ENCODE measurements at places on chromosomes 3 and 15. TPM values are rescaled to one million over a fixed set of nuclear protein-coding genes. Genes with fewer than 3 reads are reported as not detected.

Gene HRG
- not detected for total RNA-seq

Gene SNX4
- total RNA-seq = 54.8 TPM

Gene NR2C2
- total RNA-seq = 43.7 TPM

Gene ALDH1L1
- total RNA-seq = 281 TPM

Gene WDR72
- total RNA-seq = not detected

Gene MAP1A
- 16.6 TPM for total RNA-seq

Gene NPRL2
- 17.4 TPM for total RNA-seq

Gene AHSG
- total RNA-seq = not detected

Gene LRIG1
- total RNA-seq = 42.3 TPM

Gene IQCF5
- not detected for total RNA-seq

Gene ROBO1
- total RNA-seq = 26.6 TPM

Gene FAM174B
- total RNA-seq = 5.9 TPM

Gene CHL1
- total RNA-seq = 46.5 TPM

Gene NR2E3
- not detected for total RNA-seq

Gene CCDC13
- total RNA-seq = 3.3 TPM

Gene HTD2
- total RNA-seq = 18.6 TPM

Gene LYZL4
- not detected for total RNA-seq
